Mammary epithelial cell (primary cell): ENCODE measurements at places on chromosomes 2 and 18. TPM values are rescaled to one million over a fixed set of nuclear protein-coding genes. Genes with fewer than 3 reads are reported as not detected.
A peak's percentile ranks its signal among the peaks of the same experiment; 100 is the strongest.

DNA sequence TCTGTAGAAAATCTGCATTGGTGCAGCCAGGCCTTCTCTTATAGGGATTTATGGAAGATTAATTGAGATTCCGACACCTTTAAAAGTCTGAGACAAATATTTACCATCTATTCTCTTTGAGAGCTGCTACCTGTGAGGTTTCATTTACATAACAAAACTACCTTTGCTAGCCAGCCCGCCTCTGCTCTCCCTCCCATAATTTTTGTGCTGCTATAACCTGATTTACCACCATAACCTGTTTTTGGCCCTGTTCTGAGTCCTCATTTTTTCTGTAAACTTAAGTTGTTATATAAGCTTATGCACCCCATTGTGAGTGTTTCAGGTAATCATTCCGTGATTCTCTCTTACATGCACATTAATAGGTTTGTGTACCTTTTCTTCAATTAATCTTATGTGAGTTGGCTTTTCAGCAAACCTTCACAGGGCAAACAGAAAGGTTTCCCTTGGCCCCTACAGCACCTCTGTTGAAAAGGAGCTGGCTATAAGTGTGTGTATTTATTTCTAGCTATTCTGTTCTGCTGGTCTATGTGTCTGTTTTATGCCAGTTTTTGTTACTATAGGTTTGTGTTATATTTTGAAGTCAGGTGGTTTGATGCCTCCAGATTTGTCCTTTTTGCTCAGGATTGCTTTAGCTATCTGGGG lies 114.9 kb upstream of the XIRP2 start:
- no peak for DNase-seq

- no peak for DNase-seq
These were observed 97.1 kb upstream of the SLC66A3 start for GRCh38 chr2:11058129-11058528.

DNA sequence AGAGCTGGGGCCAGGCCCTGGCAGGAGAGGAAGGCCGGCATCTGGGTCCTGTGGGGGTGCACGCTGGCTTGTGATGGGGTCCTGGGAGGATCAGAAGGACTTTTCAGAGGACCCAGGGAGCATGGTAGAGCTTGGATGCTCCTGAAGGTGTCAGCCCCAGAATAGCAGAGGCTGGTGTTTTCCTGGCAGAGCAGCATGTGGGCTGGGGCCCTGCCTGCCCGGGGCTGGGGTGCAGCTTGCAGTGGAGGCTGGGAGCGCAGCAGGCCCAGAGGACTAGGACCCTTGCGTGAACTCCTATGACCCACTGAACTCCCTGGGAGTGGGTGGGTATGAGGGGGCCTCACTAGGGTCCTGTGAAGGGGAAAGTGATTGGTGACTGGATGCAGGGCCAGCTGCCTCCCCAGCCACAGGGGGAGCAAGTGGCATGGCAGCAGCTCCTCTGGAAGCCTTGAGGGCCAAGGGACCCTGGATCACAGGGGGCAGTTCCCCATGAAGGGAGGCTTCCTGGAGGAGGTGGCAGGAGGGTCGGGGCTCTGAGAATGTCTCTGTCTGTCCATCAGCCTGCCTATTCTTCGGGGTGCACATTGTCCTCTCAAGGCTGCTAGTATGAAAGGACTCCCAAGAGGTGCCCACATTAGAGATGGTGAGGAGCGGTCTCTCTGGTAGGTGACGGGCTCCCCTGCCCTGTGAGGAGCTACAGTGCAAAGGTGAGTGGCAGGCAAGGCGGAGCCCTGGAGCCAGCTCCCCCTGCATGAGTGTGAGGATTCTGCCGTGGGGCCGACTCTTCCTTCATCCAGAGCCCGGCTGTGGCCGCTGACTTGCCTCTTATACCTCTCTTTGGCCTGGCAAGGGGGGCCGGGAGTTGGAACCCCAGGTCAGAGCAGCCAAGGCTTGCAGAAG lies 249.0 kb downstream of the DYSF start:
- no peak for DNase-seq

The VAMP8 gene
- 94.0 TPM for total RNA-seq

DNA sequence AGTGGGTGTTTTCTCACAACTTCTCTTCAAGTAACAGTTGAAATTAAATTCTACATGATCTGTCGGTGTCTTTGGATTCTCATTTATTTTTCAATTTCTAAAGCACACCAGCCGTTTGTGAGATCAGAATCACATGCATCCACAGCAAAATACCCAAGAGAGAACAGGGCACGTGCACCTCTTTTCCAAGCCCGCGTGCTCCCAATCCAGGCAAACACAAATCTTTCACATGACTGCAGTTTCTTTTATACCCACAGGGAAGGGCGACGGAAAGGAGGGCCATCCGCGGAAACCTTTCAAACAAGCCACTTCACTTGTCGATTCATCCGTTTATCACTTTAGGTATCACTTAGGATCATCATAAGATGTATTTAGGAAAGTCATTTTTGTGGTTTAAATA lies 13.0 kb upstream of the DAPL1 start:
- DNase-seq: no peak

DNA sequence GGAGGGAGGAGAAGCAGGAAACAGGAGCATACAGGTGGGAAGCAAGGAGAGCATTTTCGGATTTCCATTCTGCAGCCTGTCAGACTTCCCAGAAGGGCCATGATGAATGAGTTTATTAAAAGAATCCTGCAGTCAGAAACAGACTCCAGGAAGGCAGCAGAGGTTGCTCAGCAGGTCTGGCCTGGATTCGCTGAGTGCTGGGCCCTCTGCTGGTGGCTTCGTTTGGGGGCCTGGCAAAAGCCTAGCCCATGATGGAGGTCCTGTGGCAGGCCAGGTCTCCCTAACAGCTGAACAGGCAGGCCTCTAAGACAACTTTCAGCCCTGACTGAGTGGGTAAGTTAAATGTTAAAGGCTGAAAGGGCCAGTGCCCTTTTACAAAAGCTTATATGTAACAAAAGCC lies 108.2 kb upstream of the CAPN13 start:
- peak; percentile 2 for DNase-seq

DNA sequence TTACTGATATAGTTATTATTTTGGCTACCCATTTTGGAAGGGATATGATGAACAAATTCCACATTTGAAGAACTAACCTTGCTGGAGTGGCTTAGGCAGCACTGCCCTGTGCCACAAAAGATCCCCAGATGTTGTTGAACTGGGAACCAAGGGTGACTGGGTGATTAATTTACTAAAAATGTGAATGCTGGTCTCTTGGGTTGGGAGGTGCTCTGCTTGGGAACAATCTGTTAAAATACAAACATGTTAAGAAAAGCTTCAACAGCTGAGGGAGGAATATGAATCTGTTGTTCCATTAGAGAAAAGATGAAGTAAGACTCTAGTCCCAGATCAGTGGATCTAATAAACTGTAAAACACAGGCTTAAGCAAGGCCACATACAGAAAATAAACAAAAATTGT lies 1860.1 kb downstream of the SUCLG1 start:
- DNase-seq: no peak

DNA sequence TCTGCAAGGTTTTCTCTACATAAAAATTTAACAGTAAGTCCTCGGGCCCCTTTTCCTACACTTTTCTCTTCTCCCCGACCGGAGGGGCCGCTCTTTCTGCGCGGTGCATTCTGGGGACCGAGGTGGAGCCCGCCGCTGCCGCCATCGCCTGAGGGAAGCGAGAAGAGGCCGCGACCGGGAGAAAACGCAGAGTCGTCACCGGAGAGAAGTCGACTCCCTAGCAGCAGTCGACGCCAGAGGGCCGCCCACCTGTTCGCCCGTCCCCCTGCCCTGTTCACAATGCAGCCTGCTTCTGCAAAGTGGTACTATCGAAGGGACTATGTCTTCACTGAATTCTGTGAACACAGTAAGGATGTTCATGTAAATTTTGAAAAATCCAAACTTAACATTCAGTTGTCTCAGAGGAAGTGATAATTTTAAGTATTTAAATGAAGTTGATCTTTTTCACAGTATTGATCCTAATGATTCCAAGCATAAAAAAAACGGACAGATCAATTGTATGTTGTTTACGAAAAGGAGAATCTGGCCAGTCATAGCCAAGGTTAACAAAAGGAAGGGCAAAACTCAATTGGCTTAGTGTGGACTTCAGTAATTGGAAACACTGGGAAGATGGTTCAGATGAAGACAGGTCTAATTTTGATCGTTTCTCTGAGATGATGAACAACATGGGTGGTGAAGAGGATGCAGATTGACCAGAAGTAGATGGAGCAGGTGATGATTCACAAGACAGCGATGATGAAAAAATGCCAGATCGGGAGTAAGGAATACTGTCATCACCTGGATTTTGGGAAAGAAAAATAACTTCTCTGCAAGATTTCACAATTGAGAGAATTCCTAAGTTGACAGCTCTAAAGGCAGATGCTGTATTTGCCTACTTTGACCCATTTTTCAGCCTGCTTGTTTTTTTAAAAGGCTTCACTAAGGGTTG lies 55.8 kb downstream of the ASXL2 start:
- DNase-seq: peak; percentile 9

DNA sequence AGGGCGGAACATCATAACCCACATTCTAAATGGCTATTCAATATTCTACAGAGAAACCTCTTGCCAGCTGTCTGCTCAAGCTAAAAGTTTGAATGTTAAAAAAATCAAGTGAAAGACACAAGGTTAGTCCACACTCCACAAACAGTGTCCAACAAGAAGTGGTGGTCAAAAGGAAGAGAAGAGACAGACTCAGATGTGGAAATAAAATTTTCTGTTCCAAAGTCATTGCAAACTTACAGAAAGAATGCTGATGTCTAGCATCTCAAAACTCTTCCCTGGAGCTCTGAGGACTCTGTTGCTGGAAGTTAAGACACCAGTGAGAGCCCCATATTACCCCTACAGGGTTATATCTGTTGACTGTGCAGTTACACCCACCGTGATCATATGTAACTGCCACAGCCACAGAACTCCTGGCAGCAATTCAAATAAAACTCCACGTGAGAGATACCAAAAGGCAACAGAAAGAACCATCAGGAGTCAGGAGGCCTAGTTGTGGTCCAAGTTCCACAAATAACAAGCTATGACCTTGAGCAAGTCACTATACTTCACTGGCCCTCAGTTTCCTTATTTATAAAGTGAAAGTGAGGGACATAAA lies 60.9 kb downstream of the AAK1 start:
- peak; percentile 19 for DNase-seq

The PROC gene
- total RNA-seq: 2.7 TPM

The SPDYA gene
- total RNA-seq: 1.0 TPM

- DNase-seq: no peak
These were observed 13.6 kb downstream of the CDH2 start for GRCh38 chr18:28163201-28163775.

The TDRD15 gene
- total RNA-seq: not detected

GRCh38 chr2:237182422-237183123 lies 96.9 kb downstream of the COPS8 start:
- DNase-seq: no peak

DNA sequence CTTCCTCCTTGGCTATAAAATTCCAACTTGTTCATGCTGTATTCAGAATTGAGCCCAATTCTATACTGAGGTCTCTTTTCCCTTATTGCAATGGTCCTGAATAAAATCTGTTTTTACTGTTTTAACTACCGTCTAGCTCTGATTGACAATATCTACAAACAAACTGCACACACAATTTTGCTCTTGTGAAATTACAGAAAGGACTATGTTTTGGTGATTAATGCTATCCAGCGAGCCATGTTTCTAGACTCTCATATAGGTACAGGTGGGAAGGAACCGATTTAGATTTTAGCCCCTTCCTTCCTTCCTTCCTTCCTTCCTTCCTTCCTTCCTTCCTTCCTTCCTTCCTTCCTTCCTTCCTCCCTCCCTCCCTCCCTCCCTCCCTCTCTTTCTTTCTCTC lies 254.4 kb downstream of the SLC4A3 start:
- DNase-seq: no peak

- no peak for DNase-seq
These were observed 537.9 kb upstream of the LRATD1 start for GRCh38 chr2:14094592-14094991.

GRCh38 chr18:12637393-12637792 lies 20.5 kb downstream of the SPIRE1 start:
- no peak for DNase-seq

GRCh38 chr2:157197848-157198247 lies 59.7 kb upstream of the GALNT5 start:
- DNase-seq: no peak

GRCh38 chr2:29155578-29155977 lies 40.4 kb downstream of the CLIP4 start:
- no peak for DNase-seq

DNA sequence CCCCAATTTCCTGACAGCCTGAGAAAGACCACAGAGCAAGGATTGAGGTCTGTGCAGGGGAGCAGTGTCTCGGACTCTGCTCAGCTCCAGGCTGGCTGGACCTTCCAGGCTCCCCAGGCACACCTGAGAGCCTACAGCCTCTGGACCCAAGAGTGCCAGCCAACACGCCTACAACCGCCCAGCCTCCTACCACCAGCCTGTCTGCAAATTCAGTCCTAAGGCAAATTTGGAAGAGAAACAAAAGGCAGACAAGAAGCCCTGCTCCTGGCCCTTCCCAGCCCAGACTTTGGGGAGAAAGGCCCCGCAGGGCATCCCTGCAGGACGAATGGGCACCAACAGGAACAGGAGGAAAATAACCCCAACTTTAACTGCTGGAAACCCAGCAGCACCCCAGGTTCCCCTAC lies 1.9 kb downstream of the HS6ST1 start:
- peak; percentile 12 for DNase-seq

The ST3GAL5 gene
- 12.0 TPM for total RNA-seq

The MAP3K19 gene
- total RNA-seq: not detected

GRCh38 chr2:98710734-98711133 lies 20.2 kb downstream of the MGAT4A start:
- DNase-seq: no peak

DNA sequence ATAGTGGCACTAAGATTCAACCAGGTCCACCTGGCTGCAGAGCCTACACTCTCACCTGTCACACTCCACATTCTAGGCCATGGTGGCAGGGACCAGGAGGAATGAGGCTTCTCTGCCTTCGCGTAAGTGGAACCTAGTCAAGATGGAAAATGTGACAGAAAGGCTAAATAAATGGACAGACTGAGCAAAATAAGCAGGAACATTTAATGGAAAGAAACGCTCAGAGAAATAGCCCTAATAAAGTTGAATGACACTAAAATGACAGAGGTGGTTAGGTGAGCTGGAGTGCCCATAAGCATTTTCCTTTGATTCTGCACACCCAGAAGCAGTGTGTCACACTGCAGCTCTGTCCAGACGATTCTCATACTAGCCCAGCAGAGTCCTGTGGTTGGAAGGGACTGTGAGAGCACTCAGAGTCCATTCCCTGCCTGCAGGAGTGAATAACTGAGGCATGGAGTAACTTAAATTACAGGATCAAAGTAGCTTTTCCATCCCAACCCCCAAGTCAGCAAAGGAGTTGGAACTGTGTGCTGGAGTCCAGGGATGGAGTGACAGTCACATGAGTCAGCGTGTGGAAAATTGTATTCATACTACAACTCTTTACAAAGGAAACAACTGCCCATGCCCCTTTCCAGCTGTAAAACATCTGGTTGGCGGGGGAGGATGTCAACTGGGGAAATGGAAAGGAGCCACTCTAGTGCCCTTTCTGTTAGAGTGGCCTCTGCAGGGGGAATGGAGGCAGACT lies 105.4 kb upstream of the LGALSL start:
- DNase-seq: no peak

- DNase-seq: no peak
These were observed 29.5 kb downstream of the SLC39A10 start for GRCh38 chr2:195686564-195686963.

The C2orf80 gene
- not detected in 2 replicates for total RNA-seq

GRCh38 chr2:47897883-47898731 lies 8.2 kb downstream of the FBXO11 start:
- DNase-seq: no peak

GRCh38 chr2:230209422-230210051 lies 10.2 kb downstream of the SP110 start:
- no peak for DNase-seq

GRCh38 chr2:27717070-27717795 lies 53.5 kb downstream of the SLC4A1AP start:
- DNase-seq: peak; percentile 95

The MRPL33 gene
- 40.2 TPM for total RNA-seq

- DNase-seq: peak; percentile 6
These were observed 214.2 kb downstream of the PTGR3 start for GRCh38 chr18:74994502-74995418.
